Astrocyte of the cerebellum (primary cell): ENCODE measurements at places on chromosomes 6 and 20.

DNA sequence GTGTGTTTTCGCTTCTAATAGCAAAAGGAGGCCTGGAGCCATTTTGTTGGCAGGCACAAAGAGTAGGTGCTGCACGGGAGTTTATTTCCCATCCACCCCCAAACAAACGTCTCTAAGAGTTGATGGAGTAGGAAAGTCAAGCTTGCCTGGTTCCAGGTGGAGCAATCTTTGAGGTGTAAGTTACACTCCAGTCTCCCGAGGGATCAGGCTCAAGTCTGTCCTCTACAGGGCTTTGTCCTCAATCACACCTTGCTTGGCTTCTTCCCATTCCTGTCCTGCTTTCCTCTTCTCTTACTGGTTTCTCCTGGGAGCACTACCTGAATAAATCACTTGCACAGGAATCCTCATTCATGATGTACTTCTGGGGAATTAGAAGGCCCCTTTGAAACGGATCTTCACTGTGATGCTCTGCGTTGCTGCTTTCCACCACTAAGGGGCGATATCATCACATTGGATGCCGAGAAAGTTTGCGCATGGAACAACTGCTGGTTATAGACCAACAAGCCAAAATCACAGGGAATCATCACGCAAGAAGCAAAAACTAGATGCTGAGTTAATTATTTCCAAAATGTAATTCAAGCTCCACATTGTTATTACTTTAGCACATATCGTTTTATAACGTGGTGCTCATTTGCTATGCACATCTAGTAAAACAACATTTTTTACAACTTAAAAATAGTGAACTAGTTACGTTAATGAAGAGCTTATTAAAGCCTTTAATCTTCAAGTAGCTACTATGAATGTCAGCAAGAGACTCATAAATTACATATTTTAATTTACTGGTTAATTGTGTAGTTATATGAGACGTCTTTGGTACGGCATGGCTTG lies 156.8 kb downstream of the DNAH8 start:
- peak; percentile 32 for DNase-seq

- no peak for DNase-seq
Measured at GRCh38 chr6:71887006-71887743, 825 bp downstream of the RIMS1 start.

GRCh38 chr6:105184921-105185320 lies 5.1 kb upstream of the POPDC3 start:
- DNase-seq: no peak

GRCh38 chr6:125151700-125152099 lies 1.9 kb upstream of the TPD52L1 start:
- no peak for DNase-seq

- DNase-seq: no peak
Measured at GRCh38 chr6:166203641-166204222, 36.1 kb upstream of the TBXT start.

- no peak for DNase-seq
Measured at GRCh38 chr6:157946865-157947532, 34.7 kb upstream of the SYNJ2 start.

DNA sequence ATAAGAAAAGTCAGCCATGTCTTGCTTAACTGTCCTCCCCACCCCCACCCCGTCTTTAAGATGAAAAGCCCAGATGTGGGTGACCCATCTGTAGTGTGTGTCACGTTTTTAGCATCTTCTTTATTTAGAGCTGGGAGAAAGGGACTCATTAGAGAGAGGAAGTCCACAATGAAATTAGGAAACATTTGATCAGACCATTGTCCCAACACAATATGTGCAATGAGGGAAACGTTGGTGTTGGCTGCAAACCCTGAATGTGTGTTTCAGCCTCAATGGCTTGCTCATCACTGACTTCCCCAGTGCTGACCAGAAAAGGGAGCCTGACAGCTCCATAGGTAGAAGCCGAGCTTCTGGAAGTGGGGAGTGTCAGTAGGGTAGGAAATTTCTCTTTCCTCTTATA lies 475.7 kb downstream of the CD83 start:
- no peak for DNase-seq

DNA sequence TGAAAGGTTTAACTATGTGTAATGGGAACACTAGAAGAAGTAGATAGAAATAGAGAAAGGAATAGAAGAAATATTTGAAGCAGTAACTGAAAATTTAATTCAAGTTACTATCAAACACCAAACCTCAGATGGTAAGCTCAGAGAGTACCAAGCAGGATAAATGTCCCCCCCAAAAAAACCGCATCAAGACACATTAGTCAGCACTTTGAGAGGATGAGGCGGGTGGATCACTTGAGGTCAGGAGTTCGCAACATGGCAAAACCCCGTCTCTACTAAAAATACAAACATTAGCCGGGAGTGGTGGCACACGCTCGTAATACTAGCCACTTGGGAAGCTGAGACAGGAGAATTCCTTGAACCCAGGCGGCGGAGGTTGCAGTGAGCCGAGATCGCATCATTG lies 253.1 kb downstream of the C6orf118 start:
- no peak for DNase-seq

- no peak for DNase-seq
Measured at GRCh38 chr6:45664707-45665106, 287.0 kb upstream of the SUPT3H start.

- peak; percentile 69 for DNase-seq
Measured at GRCh38 chr6:121522265-121522664, 86.8 kb downstream of the GJA1 start.

DNA sequence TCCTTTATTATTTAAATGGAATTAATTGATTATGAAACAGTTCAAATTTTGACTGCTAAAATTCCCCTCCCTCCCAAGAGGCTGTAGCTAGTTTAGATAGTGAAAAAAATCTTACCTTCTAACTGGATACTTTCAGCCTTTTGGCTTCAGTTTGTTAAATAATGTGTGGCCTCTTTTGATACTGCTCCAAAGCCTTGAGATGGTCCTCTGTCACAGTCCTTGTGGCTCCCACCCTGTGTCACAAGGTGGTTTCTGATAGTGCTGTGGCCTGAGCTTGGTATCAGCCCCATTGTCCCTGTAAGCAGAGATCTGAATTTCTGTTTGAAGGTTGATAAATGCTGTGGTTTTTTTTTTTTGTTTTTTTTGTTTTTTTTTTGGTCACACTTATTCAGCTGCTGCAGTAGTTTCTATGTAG lies 20.8 kb downstream of the PANK2 start:
- DNase-seq: no peak

- DNase-seq: no peak
Measured at GRCh38 chr6:150179030-150179429, 36.2 kb downstream of the PPP1R14C start.

GRCh38 chr6:81023007-81023582 lies 729.4 kb downstream of the TENT5A start:
- DNase-seq: no peak

DNA sequence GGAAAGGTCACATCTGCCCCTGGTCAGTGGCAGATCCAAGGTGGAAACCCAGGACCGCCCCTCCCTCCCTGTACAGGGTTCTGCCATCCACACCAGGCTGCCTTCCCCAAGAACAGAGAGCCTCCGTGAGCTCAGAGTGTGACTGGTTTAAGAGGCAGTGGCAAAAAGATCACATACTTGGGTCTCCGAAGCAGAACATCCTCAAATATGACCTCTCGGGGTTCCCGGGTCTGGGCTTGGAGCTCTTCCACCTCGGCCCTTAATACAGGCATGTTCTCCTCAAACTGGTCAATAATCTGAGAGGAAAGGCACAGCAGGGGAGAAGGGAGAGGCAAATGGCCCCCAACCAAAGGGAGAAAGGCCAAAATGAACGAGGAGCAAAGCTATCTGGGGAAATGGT lies 14.8 kb downstream of the C20orf96 start:
- DNase-seq: no peak

DNA sequence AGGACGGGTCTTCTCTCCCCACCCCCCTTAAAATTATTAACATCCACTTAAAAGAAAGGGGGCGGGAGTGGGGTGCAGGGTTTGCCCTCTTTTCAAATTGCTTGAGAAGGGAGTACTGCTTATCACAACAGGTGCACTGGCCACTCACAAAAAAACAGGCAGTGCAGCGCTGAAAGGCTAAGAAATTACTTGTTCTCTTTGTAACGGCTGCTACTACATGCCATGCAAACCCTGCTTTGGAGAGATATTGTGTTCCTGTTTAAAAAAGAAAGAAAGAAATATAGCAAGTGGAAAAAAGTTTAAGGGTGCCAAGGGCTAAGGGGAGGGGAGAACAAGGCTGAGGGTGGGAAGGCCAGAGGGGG lies 312.7 kb upstream of the JARID2 start:
- no peak for DNase-seq

DNA sequence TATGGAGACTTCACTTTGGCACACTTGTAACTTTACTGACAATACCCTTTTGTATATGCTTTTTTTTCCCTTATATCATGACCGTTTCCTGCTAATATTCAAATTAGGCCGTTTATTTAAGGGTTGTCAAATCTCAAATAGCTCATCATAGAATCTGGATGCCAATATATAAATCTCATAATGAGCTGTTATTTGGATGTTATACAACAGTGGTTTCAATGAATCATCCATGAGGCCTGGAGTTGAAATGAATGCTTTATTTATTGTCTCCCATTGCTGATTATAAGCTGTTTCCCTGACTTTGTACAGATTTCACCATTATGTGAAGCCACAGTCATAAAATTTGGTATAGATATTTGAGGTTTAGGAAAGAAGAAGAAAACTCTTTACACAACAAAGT lies 256.1 kb downstream of the PLCB1 start:
- peak; percentile 38 for DNase-seq

GRCh38 chr20:46034039-46034438 lies 5.0 kb downstream of the SLC12A5 start:
- no peak for DNase-seq

DNA sequence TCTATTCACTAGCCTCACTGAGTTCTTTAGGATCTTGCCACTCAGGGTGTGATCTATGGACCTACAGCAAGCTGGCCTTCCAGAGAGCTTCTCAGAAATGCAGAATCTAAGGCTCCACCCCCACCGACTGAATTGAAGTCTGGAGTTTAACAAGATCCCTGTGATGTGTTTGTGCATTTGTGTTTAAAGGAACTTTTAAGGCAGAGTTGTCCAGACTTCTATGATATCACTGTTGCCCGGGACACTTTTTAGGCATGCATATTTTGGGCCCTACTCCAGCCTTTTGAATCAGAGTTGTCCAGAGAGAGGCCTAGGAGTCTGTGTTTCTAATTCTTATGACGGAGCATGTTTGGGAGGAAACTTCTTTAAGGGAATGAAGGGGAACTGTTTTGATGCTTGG lies 232.3 kb downstream of the QKI start:
- no peak for DNase-seq

- no peak for DNase-seq
Measured at GRCh38 chr20:4867051-4867450, 134.3 kb downstream of the SLC23A2 start.

DNA sequence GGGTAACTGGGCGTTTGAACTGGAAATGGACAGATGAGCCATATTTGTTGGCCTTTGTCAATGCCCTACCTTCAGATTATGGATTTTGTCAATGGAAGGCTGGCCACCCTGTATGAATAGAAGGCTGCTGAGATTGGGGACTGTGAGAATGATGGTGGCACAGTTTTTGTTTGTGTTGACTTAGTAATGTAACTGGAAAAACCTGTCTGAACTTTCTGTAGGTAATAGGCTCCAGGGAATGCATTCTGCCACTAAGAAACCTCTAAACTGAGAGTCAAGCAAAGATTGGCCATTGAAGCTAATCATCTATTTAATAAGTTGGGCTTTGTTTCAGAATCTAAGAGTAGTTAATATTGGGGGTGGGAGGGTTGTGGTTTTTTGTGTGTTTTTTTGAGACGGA lies 97.5 kb downstream of the FOXO3 start:
- no peak for DNase-seq

DNA sequence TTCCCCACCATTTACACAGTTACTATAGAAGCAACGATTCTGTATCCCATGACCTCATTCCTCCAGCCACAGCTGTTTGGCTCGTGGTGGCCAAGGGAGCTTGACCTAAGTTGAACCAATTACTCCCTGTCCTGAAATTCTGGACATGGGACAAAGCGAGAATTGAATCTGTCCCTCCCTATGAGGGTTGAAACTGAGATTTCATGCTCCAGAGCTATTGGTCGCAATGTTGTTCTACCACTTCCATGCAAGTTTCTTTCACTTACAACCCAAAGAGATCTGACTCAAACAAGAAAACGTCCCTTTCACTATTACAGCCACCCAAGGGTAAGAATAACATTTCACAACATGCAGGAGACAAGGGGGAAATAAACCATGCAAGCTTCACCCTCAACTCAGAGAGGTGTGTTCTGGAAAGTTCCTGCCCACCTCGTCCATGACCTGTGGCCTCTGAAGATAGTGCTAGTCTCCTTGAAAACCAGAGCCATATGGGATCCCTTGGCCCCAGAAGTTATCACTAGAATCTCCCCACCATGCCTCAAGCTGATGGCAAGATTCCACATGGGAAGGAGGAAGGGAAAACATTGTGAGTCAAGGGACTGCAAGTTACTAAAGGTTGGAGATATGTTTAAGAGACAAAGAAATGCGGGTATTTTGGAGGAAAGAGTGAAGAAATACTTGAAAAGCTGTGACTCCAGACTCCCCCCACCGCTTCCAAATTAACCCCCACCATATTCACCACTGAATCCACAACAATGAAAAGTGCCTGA lies 74.5 kb upstream of the SRSF6 start:
- no peak for DNase-seq

DNA sequence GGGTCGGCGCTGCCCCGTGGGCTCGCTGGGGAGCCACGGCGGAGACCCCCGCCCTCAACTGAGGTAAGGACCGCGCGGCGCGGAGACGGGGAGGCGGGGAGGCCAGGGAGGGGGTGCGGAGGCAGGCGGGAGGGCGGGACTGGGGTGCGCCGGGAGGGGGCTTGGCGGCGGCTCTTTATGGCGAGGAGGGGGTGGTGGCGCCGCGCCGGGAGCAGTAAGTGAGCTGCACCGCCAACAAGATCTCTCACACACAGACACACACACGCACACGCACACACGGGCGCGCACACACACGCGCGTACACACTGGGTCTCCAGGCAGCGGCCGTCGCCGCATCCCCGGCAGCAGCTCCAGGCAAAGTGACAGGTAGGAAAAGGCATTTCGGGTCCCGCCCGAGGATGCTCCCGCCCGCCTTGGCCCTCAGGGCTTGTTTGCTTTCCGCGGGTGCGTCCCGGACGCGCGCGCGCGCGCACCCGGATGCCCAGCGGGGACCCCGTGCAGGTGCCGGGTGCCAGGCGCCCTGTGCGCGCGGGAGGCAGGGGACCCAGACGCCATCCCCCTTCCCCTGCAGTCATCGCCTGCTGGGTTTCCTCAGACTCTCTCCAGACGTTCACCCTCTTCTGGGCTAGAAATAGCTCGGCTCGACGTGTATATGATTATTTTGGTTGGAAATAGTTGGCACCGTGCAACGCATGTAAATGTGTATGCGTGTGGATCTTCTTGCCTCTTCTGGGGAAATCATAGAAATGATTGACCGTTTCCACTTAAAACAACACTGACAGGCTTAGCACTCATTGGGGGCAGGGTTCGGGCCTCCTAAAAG lies at the start of gene PLCB4:
Gene PLCB4 (plus strand): TSS at position 247 of the 823 bp plus-strand sequence. CDS start 238,728 bp downstream, outside the sequence.
- DNase-seq: no peak

DNA sequence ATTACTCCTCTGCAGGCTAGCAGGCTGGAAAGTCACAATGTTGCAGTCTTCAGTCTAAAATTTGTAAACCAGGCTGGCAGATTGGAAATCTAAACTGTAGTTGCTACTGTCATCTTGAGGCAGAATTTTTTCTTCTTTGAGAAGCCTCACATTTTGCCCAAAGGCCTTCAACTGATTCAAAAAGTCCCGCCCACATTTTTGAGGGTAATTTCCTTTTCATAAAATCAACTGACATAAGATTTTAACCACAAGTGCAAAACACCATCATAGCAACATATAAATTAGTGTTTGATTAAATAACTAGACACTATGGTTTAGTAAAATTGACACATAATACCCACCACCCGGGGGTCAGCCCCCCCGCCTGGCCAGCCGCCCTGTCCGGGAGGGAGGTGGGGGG lies 28.4 kb downstream of the HLA-C start:
- no peak for DNase-seq

- peak; percentile 55 for DNase-seq
Measured at GRCh38 chr6:17589406-17590096, 10.6 kb upstream of the FAM8A1 start.
